ENCODE measurements at places on chromosomes 2 and 18.

DNA sequence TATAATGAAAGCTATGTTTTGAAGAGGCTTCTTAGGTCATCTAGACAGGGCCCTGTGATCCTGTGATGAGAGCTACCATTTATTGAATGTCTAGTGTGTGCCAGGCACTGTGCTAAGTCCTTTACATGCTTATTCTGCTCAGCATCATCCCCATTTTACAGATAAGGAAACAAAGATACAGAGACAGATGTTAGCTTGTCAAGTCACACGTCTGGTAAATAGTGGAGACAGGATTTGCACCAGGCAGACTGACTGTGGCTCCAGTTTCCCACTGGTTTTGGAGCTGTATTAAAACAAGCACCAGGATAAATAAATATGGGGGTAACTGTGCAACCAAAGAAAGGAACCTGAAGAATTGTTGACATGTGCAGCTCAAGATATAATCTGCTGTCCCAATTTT is 19.2 kb upstream of the EML6 start:
- DNase-seq, result no peak

DNA sequence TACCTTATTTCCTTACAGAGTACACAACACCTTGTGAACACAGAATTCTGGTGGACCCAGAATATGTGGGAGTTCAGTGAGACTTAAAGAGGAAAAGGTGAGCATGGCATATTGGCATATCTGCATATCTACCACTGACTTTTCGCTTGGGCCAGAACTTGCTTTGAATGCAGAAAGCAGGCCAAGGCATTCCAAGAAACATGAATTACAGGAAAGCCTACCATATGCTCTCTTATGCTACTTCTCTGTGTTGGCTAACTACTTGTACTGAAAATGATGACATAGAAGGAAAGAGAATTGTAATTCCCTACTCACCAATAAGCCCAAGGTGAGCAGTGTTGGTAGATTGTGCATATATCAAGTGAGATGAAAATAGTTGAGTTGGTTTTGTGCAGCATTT is 31.4 kb upstream of the CCDC93 start:
- no peak for DNase-seq

DNA sequence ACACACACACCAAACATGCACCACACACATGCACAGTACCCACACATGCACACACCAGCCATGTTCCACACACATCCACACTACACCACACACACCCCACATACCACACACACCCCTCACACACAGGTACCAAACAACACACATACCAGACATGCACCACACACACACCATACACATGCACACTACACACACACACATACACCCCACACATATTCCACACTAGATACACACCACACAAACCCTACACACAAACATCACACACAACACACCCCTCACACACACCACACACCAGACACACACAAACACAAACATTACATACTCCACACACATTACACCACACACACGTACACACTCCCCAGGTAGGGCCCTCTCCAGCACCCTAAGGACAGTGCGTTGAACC is 51.2 kb downstream of the TRABD2A start:
- no peak for DNase-seq

DNA sequence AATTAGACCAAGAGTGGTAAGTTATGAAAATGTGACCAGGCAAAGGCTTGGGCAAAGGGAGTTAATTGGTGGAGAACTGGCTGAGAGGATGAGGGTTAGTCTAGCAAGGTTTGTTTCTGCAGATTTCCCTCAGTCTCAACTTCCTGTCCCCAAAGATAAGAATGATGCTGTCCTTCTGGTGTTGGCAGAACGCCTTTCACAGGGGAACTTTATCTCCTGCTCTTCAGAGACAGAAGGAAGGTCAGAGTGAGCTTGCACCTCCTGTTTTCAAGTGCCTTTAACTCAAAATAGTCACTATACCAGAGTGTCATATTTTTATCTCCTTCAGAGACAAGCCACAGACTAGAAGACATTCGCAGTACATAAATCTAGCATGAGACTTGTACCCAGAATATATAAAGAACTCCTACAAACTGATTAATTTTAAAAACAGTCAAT is 95.7 kb downstream of the TEX51 start:
- no peak for DNase-seq
